IMR-90 (cell line): ENCODE measurements at places on chromosomes 16 and 17. TPM values are rescaled to one million over a fixed set of nuclear protein-coding genes. Genes with fewer than 3 reads are reported as not detected.

GRCh38 chr17:5662409-5663085 lies 78.2 kb upstream of the NLRP1 start:
- no peak for DNase-seq

- DNase-seq = no peak
Observed at GRCh38 chr17:64164596-64165285, 34.8 kb upstream of the ERN1 start.

DNA sequence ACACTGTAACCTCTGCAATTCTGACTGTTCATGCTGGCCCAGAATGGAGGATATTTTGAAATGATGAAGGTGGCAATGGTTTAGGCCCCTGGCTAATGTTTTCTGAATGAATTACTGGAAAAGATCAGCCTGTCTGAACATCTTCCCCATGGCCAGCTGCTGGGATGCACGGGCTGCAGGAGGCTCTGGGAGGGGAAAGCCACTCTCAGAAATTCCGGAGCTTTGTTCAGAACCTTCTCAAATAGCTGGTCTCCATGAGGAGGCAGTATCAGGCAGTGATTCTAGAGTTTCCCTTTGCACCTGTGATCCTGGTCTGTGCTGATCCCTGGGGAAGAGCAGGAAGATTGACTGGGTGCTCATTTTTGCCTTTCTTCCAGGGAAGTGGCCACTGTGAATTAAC lies 5.0 kb downstream of the SLC6A2 start:
- DNase-seq = no peak

- DNase-seq = no peak
Observed at GRCh38 chr16:1792836-1793577, 498 bp downstream of the IGFALS start.

DNA sequence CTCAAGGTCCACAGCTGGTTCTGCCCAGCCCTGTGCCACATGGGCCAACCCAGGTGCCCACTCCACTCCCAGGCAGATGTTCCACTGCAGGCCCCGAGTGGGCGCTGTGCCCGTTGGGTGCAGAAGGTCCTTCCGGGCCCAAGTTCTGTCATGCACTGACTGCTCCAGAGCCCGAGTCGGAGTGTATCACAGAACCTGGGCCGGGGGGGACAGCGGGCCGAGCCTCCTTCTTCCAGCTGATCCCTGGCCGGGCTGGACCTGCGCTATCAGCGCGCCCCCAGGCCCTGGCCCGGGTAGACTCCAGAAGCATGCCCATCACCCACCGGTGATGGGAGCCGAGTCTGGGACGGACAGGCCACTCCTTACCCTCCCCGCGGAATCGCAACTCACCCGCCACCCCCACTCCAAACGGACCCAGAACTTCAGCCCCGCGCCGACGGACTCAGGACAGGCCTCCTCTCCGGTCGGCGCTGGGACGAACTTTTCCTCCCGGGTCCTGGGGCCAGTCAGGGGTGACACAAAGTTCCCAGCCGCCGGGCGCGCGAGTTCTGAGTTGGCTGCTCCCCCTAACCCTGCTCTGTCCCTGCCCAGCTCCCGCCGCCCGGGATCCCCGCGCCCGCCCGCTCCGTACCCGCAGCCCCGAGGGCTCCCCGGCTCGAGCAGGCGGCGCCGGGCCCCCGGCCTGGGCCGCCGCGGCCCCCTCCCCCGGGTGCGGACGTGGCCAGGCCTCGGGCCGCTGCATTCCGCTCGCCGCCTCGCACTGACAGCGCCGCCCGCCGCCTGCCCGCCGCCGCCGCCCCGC lies at the start of gene COPZ2:
Gene COPZ2 (minus strand): TSS at position 762 of the 802 bp plus-strand sequence. CDS start 20 bp downstream, at position 742.
- DNase-seq = peak; percentile 44

Gene CACNG5
- total RNA-seq = not detected in 2 replicates

DNA sequence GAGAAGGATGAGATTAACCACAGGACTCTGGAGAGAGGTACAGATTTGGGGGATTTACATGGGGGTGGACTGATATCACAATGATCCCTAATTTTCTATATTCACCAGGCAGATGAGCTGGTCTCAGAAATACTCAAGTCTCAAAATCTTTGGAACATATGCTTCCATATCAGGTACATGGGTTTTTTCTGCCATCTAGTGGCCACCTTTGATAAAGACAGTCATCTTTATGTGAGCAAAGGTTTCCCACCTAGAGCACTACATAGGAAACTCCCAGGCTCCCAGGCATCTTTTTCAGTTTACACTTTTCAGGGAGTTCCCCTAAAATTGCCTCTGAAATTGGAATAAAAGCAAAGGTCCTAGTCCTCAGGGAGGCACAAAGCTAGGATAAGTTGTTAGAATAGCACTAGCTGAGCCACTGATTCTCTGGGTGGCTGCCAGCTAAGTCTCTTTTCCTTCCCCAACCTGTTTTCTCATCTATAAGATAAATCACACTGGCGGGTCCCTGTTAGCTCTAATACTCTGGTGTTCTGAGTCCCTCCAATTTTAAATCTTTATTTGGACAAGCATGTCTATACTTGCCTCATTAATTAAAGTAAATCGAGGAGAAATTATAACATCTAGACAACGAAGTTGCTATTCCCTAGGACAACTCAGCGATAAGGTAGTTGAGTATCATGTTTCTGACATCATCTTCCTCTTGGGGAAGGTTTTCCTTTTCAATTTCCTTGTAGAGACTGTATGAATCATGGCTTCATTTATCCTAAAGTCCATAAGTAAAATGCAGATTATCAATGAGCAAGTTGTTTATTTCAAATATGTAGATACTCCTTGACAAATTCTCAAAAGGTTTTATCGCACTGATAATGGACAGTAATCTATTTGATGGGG lies 19.0 kb upstream of the MON1B start:
- DNase-seq = peak; percentile 59

Gene VPS35
- total RNA-seq = 89.4 and 174 TPM in 2 replicates

GRCh38 chr16:82584553-82585152 lies 42.1 kb upstream of the CDH13 start:
- DNase-seq = no peak

- no peak for DNase-seq
Observed at GRCh38 chr17:75271233-75271954, 363 bp upstream of the MIF4GD start.

DNA sequence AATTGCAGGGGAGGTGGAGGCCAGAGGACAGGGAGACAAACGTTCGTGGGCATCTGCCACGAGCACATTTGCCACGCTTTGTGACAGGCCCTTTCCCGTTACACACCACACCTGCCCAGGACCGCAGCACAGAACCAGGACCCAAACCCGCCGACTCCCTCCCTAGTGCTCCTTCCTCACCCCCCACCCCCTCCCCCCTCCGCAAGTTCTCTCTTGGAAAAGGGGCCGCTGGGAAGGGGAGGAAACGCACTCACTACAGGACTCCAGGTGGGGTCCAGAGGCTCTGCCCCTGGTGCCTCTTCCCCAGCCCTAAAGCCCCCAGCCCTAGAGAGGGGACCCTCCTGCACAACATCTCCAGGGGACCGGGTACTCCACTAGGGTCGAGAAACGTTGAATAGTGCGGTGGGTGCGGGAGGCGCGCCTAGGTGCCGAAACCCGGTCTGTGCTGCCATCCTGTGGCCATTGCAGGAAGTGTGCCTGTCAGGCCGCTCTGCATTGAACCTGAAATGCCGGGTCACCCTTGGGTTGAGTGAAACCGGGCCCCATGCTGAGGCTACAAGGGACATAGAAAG lies 21.9 kb upstream of the EIF1 start:
- DNase-seq = peak; percentile 61
